ENCODE measurements at places on chromosomes 12 and 14. TPM values are rescaled to one million over a fixed set of nuclear protein-coding genes. Genes with fewer than 3 reads are reported as not detected.

PLCZ1 gene
- not detected for total RNA-seq

DEPDC4 gene
- 0.48 TPM for total RNA-seq

DNA sequence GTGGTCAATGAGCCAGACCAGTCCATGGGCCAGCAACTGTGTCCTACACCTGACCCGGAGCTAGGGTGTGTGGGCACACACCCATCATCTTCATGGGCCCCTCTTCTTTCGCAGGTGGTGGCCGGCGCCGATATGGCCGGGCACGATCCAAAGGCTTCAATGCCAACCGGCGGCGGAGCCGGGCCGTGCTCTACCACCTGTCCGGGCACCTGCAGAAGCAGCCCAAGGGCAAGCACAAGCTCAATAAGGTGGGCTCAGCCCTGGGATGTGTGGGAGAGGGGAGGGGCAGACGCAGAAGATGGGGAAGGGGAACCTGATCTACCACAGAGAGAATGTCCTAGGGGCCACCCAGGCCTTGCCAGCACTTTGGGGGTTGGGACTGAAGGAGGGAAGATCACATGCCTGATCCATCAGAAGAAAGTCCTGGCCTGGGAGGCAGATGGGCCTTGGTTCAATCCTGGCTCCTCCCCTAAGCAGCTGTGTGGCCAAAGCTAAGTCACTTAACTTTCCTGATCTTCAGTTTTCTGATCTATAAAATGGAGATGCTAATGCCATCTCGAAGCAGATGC lies 3.8 kb downstream of the KCNH3 start:
- peak; percentile 73 for DNase-seq

DNA sequence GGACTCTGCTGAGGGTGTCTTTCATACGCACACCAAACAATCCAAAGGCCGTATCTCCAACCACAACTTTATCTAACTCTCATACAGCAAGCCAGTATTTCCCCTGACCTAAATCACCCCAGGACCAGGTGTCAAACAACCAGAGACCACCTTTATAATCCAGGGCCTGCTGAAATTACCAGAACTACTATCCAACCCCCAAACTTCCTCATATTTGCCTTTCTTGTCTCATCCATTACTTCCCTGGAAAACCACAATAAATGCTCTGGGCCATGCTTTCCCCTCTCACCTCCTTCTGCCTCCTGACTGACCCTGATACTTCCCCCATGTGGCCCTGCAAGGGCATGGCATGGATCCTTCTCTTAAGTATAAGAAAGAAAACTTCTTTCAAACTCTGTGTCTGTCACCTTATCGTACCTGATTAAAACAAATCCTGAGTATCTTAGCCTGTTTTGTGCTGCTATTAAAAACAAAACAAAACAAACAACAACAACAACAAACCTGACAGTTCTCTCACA lies 44.7 kb upstream of the CRACR2A start:
- DNase-seq: no peak
